ENCODE measurements at places on chromosomes 13 and 19. TPM values are rescaled to one million over a fixed set of nuclear protein-coding genes. Genes with fewer than 3 reads are reported as not detected.

Gene BCL3
- 5.5 TPM for total RNA-seq

Gene VSIG10L
- 0.29 TPM for total RNA-seq

Gene SIGLEC8
- not detected for total RNA-seq

Gene ATP8B3
- total RNA-seq = 2.2 TPM

Gene CYP4F2
- not detected for total RNA-seq

Gene ODAD3
- 0.50 TPM for total RNA-seq

Gene NLRP4
- not detected for total RNA-seq

Gene KLK3
- not detected for total RNA-seq

Gene MEF2B
- total RNA-seq = not detected

Gene TPM4
- 1,122 TPM for total RNA-seq

Gene MED4
- total RNA-seq = 34.3 TPM

Gene DENND1C
- not detected for total RNA-seq

Gene DDA1
- total RNA-seq = 27.0 TPM

Gene GPR180
- 17.6 TPM for total RNA-seq

Gene ZNF575
- total RNA-seq = 0.27 TPM
